Posterior vena cava (tissue), 2 donors: ENCODE measurements at places on chromosomes 13 and 19. TPM values are rescaled to one million over a fixed set of nuclear protein-coding genes. Genes with fewer than 3 reads are reported as not detected.

C2CD4C gene
- 2.9 TPM for total RNA-seq

DNA sequence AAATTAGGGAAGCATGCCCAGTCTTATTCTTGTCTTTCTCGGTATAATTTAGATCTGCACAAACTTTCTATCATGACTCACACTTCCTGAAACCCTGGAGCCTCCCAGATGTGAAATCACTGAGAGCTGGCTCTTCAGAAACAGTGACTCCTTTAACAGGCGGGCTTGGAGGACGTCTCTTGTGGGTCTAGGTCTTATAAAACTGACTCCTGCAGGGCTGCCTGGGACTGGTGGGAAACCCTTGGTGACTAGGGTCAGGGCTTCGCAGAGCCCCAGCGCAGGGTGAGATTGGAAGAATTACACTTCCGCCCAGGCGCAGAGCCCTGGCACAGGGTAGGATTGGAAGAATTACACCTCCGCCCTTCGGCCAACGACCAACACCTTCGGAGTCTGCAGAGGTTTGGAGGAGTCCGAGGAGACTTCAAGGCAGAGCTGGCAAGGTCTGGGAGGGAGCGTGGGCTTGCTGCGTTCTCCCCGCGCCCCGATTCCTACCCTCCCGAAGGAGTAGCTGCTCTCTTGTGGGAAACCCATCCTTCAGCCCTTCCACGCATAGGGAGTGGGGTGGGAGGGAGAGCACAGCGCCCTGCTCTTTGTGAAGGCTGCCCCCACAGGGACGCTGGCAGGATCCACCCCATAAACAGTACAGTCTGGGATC is 43.4 kb upstream of the MAP3K10 start:
- DNase-seq = peak; percentile 65

DNA sequence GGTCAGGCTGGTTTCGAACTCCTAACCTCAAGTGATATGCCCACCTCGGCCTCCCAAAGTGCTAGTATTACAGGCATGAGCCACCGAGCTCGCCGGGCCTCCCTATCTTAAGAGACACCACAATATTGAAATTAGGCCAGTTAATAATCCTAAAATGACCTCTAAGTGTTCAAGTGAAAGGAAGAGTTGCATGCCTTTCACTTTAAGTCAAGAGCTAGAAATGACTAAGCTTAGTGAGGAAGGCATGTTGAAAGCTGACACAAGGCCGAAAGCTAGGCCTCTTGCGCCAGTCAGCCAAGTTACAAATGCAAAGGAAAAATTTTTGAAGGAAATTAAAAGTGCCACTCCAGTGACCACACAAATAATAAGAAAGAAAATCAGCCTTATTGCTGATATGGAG is 144.5 kb upstream of the FNDC3A start:
- DNase-seq = no peak

GRCh38 chr13:32783067-32783466 is 196.8 kb downstream of the PDS5B start:
- no peak for DNase-seq

DNA sequence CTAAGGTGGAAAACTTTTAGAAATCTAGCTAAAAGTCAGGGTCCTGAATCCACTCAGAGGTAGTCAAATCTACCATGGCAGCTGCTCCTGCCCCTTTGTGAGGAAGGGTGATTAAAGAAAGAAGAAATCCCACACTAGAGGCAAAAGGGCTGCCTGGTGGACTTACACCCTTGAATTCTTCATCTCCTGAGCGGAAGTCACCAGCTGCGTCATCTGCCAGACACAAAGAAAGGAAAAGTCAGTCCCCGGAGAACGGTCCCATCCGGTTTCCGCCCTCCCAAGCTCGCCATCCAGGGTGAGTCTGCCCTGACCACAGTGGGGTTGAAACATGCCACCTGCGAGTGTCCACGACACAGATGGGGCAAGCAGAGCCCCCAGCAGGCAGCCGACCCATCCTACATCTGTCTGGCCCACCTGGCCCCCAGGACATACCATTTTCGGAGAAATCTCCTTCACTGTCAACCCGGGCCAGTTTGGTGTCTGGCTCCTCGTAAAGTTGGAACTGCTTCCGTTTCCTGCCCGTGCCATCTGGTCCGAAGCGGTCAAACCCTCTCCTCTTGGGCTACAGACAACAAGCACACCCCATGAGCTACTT is 7.7 kb downstream of the AKAP8 start:
- peak; percentile 68 for DNase-seq

DNA sequence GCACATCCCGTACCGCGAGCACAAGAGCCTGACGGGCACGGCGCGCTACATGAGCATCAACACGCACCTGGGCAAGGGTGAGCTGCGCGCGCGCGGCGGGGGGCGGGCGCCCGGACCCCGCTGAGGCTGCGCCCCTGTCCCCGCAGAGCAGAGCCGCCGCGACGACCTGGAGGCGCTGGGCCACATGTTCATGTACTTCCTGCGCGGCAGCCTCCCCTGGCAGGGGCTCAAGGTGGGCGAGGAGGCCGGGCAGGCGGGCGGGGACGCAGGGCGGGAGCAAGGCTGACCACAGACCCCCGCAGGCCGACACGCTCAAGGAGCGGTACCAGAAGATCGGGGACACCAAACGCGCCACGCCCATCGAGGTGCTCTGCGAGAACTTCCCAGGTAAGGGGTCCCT is 36.5 kb downstream of the BTBD2 start:
- no peak for DNase-seq

DNA sequence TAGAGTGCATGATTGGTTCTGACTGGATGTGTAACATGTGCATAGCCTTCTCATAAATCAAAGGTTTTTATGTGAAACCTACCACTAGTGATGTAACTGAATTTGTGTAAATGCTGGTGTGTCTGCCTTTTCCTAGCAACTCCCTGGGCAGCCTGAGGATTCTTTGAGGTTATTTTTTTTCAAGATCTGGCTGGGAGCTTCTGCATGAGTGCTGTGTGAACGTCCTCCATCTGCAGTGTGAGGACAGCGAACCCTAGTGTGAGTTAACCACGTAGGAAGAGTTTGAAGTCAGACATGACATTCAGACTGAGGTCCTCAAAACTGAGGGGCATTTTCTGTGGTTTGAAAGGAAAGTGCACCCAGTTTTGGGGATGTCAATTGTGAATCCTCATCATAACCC is 39.9 kb downstream of the DPRX start:
- no peak for DNase-seq

ZNF837 gene
- total RNA-seq = 1.0 TPM

DNA sequence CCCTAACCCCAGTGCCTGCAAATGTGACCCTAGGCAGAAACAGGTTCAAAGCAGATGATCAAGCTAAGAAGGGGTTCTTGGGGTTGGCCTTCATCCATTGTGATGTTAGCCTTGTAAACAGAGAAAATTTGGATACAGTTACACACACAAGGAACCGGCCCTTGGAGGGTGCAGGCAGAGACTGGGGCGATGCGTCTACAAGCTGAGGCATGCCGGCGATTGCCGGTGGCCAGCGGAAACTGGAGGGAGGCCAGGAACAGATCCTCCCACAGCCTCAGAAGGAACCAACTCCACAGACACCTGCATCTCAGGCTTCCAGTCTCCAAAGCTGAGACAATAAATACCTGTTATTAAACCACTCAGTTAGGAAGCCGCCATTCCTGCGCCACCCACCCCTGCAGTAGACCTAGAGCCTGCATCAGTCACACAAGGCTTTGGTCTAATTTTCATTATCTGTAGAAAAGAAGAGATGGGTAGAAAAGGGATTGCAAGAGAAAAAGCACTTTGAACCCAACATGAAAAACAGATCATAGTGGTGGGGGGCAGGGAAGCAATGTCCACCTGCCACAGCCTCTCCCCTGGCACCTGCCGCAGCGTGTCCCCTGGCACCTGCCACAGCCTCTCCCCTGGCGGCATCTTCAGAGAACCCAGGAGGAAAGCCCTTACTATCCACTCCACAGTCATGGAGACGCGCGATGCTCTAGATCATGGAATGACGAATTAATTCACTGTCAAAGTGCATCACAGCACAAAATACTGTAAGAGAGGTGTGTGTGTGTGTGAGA is 119.7 kb upstream of the SOX1 start:
- peak; percentile 25 for DNase-seq

DNA sequence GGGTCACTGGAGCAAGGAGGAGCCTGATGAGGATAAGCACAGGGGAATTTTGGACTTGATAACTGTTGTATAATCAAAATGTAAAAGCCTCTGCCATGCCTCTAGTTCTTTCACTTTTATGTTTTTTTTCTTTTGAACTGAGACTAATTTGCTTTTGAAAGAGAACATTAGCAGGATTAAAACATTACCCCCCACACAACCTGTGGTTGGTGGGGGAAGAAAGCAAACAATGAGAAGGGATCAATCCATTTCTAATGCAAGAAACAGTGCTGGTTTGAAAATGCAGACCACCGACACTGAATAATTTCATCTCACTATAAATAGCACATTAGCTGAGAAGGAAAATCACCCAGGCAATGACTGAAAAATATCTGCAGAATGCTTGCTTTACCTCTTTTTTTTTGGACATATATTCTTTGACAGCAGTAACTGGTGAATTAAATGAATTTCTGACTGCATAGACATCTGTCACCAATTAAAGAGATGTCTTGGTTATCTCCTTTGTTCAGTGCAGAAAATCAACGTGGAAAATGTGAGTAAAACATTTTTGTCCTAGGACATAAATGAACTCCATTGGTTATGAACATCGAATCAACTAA is 48.6 kb upstream of the TRPC4 start:
- no peak for DNase-seq

- no peak for DNase-seq
These were observed 22.5 kb downstream of the LGALS16 start for GRCh38 chr19:39677961-39678889.

DNA sequence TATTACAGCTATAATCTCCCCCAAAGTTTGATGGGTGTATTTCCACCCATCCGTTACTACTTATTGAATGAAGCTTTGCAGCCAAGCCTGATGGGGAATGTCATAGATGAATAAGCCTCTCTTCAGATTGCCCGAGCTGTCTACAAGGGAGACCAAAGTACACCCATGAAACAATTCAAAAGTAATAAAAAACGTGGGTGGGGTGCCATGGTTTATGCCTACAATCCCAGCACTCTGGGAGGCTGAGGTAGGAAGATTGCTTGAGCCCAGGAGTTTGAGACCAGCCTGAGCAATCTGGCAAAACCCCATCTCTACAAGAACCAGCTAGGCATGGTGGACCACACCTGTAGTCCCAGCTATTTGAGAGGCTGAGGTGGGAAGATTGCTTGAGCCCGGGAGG is 419.2 kb downstream of the FGF9 start:
- no peak for DNase-seq

DNA sequence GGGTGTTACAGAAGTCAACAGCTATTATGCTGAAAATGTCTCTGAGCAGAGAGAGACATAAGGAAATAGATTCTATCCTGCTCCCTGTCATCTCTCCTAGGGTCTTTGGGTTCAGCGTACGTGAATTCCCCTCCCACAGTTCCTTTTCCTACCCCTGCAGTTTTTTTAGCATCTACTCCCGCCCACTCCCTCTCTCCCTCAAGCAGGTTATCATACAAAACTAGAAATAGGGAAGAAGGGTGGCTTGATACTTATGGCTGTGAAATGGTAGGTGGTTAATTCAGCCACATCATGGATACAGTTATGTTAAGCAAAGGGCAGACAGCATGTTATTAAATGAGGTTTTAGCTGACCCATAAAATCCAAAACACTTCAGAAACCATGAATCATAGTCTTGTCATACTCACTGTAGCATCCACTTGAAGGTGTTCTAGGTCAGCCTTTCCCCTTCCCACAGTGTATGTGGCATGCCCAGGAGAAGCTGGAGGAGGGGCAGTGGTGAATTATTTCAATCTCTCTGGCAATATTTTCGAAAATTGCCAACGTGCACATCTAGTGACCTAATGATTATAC is 236.8 kb upstream of the SERP2 start:
- DNase-seq = no peak

- DNase-seq = peak; percentile 59
These were observed 73.6 kb downstream of the SIPA1L3 start for GRCh38 chr19:37980419-37981170.

GRCh38 chr19:18480006-18480691 is 41.7 kb downstream of the ELL start:
- peak; percentile 97 for DNase-seq

DNA sequence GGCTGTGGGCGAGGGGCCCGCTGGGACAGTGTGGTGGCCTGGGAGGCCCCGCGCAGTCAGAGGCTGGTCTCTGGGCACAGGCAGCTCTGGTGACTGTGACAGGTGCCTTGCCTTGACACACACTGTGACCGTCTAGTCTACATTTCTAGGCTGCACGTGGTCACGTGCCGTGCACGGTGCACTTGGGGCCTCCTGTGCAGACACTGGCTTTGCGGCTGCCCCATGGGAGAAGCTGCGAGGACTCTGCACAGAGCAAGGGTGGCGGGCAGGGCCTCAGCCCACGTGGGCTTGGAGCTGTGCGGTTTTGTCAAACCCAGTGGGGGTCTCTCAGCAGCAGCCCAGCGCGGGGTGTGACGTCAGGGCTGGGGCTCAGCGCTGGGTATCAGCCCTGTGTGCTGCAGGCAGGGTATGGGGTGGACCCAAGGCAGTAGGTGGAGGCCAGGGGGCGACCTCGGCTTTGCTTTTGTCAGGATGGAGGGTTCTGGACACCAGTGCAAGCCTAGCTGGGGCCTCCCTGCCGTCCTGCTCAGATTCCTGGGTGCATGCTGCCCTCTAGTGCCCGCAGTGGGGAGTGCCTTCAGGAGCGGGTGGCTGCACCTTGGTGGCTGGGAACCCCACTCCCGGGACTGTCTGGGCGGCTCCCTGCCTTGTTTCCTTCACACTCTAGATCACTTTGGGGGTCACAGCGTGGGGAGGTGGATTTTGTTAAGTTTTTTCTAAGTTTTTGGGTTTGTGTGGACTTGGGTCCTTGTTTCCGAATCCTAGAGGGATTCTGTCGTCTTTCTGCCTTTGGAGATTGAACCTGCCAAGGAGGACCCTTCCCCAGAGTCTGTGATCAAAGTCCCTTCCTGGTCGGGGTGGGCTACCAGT is 62.6 kb downstream of the KDM4B start:
- peak; percentile 95 for DNase-seq

DNA sequence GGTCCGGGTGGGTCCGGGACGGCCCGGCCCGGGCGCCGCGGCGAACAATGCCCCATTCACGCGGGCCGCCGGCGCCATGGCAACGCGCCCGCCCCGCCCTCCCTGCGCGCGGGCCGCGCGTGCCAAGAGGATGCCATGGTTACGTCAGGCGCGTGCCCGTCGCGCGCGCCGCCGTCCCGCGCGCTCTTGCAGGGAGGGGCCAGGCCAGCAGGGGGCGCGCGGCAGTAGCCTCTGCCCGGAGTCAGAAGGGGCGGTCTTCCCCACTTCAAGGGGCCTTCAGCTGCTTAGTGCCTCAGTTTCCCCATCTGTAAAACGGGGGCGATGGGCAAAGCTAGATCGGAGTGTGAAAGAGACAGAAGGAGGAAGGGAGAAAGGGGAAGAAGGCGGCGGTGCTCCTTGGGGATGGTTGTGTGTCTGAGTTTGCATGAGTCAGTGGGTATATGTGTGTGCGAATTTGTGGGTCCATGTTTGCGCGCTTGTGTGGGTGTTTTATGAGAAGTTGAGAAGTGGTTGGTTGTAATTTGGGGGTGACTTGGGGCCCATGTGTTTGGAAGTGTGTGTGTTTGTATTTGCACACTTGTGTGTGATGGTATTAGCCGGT is 11.6 kb upstream of the NFIX start:
- DNase-seq = peak; percentile 93
